Peyer's patch (tissue), 4 donors: ENCODE measurements at places on chromosomes 3 and 15. TPM values are rescaled to one million over a fixed set of nuclear protein-coding genes. Genes with fewer than 3 reads are reported as not detected.

DNA sequence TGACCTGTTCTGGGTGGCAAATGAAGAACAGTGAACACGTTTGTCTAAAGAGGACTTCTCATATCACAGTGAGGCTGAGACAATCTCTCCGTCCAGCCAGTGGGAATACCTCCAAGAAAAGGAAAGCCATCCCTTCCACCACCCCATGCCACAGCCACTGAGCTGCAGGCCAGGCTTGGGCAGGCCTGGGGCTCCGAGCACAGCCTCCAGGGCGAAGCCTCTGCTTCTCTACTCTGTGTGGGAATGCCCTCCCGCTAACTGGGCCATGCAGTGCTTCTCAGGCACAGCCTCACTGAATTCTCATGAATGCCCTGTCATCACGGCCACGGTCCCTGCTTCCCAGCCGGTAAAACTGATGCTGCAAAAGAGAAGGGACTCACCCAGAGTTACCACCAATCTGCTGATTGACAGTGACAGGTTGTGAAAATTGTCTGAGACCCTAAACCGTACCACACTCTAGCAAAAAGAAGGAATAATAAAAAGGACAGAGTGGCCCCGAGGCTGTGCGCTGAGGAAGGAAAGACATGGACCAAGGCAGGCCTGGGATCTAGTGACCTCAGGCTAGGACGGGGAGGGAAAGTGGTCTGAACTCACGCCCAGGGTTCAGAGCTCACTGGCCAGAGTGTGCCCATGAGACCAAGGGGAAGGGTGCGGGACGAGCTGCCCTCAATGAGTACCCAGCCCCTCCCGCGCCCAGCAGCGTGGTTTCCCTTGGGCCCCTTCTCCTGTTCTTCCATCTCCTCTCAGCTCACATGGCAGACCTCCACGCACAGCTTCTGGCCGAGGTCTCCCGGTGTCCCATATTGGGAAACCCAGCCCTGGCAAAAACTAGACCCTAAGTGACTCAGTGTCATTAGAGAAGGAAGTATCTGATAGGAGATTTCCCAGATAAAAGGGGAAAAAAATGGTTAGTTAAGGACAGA lies 52.8 kb downstream of the DHX30 start:
- DNase-seq: no peak

PSTPIP1 gene
- 15.7 TPM for total RNA-seq

MUC20 gene
- 104 TPM for total RNA-seq

- no peak for DNase-seq
Observed at GRCh38 chr15:92681141-92681631, 25.6 kb upstream of the FAM174B start.

DNA sequence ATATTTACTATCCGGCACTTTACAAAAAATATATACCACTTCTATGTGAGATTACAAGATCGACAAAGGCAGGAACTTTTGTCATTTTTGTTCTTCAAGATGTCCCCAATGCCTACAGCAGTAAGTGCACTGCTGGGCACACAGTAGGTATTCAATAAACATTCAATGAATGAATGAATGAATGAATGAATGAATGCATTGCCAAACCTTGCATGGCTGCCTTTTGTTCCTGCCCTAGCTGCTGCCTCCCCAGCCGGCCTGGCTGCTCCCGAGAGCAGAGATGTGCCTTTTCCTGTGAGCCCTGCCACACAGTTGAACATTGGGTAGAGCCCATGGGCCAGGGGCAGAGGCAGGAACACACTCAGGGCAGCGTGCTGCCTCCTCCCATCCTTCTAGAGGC lies 37.5 kb downstream of the LINGO1 start:
- no peak for DNase-seq

SMAD3 gene
- 53.1 TPM for total RNA-seq

TRIM42 gene
- total RNA-seq: not detected

- DNase-seq: no peak
Observed at GRCh38 chr15:91860498-91860897, 7.0 kb downstream of the SLCO3A1 start.

- no peak for DNase-seq
Observed at GRCh38 chr3:197173620-197174019, 124.8 kb downstream of the DLG1 start.

ZMYND10 gene
- total RNA-seq: 0.27 TPM

- DNase-seq: no peak
Observed at GRCh38 chr3:151620071-151620470, 113.7 kb upstream of the AADACL2 start.

GPR149 gene
- not detected for total RNA-seq

- DNase-seq: no peak
Observed at GRCh38 chr3:90092994-90093393, 985.6 kb downstream of the EPHA3 start.

DNA sequence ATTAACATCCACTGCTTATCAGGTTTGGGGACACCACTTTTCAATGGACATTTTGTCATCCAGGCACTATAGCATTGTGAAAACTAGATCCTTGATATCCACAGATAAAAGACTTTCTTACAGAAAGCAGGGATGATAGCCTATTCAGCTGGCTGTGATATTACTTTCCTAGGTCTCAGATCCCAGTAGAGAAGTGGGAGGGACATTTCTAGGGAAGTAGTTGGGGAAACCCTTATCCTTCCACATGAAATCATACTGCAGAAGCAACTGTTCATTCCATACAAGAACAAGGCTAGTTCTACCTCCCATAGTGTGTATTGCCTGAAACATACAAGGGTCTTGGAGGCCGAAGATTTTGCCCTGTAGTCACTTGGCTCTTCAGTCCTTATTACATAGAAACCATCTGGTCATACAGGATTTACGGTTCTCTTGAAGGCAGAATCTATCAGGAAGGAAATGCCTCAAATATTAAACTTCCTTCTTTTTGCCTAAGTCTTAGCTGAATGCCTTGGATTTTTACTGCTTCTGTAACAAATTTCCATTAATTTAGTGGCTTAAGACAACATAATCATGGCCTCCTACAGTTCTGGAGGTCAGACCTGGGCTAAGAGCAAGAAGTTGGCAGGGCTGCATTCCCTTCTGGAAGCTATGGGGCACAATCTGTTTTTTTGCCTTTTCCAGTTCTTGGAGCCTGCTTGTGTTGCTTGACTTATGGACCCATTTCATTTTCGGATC lies 119.4 kb downstream of the ECT2 start:
- DNase-seq: no peak

- DNase-seq: no peak
Observed at GRCh38 chr3:99866261-99866761, 48.6 kb downstream of the CMSS1 start.
